SK-MEL-5 (cell line): ENCODE measurements at places on chromosomes 2 and 18. TPM values are rescaled to one million over a fixed set of nuclear protein-coding genes. Genes with fewer than 3 reads are reported as not detected.

Gene ITGAV
- 63.4 and 78.0 TPM in 2 replicates for total RNA-seq

DNA sequence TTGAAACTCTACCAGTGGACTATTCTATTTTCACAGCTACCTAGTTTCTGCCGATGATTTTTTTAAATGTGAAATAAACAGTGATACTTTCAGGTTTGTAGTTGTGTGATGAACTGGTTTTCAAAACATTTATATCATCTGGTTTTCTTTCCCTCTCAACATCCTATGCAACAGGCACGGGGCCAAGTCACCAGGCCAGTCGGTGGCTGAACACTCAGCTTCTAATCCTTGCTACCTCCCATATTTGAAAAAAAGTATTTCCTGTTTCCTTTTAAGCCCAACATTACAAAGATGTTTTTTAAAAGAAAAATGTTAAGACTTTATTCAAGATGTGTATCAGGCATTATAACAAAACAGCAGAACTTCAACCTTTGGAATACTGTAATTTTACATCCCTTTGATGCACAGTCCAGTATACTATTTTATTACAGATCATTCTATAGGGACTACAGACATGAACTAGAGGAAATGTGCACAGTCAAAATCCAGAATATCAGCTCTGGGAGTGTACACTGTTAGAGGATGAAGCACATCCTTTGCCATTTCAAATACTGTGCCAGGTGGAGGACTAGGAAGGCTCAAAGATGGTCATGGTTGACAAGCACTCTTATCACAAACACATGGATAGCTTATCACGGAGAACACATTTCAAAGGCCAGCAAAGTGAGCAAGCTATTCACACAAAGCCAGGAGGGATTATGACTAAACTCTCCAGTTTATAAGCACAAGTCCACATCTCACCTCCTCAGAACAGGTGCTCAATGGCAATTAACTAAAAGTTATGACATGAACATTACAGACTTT lies 14.6 kb downstream of the MRPL35 start:
- DNase-seq = no peak

GRCh38 chr18:33844232-33844631 lies 266.2 kb downstream of the ASXL3 start:
- DNase-seq = no peak

DNA sequence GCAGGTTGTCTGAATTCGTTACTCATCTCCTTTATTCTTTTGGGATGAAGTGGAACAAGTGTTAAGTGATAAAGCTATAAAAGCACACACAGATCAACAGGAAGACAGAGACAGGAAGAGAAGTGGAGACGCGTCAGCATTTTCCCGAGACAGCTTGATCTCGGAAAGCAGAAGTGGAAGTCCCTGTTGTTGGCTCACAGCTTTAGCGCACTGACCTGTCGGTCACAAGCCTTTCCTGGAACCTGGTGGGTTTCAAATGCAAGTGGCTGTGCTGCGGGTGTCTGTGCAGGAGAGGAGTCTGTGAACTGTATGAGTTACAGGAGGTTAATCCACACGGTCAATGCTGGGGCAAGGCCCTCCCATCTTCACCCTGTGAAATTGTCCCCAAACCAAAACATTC lies 116.6 kb upstream of the PELI1 start:
- no peak for DNase-seq

Gene STPG4
- 0.26 TPM in 1 of 2 replicates, not detected in the other for total RNA-seq

GRCh38 chr2:175728032-175728431 lies 274.0 kb downstream of the LNPK start:
- no peak for DNase-seq

DNA sequence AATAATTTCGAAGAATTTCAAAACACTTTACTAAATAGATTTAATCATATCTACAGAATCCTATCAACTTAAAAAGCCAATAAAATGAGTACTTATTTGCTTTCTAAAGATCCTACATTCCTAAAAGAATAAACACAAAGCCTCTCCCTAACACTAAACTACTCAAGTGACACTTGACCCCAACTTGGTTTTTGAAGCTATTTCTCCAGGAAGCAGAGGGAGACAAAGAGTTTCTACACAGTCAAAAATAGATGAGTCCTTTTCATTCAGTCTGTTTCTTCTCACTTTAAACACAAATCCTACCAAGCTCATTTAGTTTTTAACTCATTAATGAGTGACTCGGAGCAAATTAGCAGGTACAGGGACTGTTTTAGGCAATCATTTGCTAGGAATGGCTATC lies 2.1 kb downstream of the ATL2 start:
- no peak for DNase-seq
